ENCODE measurements at places on chromosomes 3 and 15. TPM values are rescaled to one million over a fixed set of nuclear protein-coding genes. Genes with fewer than 3 reads are reported as not detected.
A peak's percentile ranks its signal among the peaks of the same experiment; 100 is the strongest.

GRCh38 chr3:160601288-160601687, 35.9 kb upstream of the KPNA4 start:
- DNase-seq: no peak

The THAP10 gene
- total RNA-seq: 9.1 TPM

The CPN2 gene
- total RNA-seq: not detected

The PSTPIP1 gene
- not detected for total RNA-seq

The MOBP gene
- total RNA-seq: not detected

- peak; percentile 66 for DNase-seq
Measured at GRCh38 chr3:143445118-143445517, 325.5 kb downstream of the CHST2 start.

GRCh38 chr3:58243976-58244585, 6.5 kb downstream of the ABHD6 start:
- no peak for DNase-seq

- DNase-seq: no peak
Measured at GRCh38 chr3:133745981-133746711, at the start of gene TF. TSS of gene TF (plus strand) at chr3:133746393. CDS start at chr3:133746441, 48 bp downstream.

- DNase-seq: no peak
Measured at GRCh38 chr3:55988905-55989304, 479.4 kb downstream of the ERC2 start.

DNA sequence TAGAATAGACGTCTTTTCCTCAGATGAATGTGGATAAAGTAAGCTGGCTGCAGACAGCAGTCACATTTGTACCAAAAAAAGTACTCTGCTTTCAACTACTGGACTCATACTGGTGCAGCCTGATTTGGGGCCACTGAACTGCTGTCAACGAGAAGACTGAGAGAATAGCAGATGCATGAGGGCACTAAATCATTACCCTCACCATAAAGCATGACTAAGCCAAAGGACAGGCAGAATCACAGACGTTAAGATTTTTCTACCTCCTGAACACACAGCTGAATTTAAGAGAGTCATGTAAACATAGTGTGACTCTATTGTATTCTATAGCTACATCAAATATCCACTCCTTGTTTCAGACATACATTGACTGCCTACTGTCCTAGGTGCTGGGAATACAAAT, 67.8 kb upstream of the CDAN1 start:
- no peak for DNase-seq

- DNase-seq: no peak
Measured at GRCh38 chr3:134917631-134918030, 122.6 kb downstream of the EPHB1 start.

DNA sequence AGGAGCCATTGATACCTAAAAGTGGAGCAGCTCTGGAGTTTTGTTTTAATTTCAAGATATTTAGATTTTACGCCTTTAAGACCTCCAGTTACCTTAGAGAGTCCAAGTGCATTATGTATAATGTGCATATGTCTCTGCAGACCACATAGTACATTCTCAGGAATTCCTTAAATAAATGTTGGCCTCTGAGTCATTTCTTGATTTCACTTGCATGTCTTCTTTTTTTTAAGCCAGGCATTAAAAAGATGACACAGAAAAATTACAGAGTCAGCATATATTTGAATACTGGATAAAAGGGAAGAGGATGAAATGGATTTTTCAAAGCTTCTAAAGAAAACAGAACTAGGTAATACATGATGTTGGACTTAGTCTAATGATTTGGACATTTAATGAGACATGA, 125.2 kb downstream of the TMCO5A start:
- DNase-seq: no peak
